ENCODE measurements at places on chromosomes 11 and 22.
A peak's percentile ranks its signal among the peaks of the same experiment; 100 is the strongest.

DNA sequence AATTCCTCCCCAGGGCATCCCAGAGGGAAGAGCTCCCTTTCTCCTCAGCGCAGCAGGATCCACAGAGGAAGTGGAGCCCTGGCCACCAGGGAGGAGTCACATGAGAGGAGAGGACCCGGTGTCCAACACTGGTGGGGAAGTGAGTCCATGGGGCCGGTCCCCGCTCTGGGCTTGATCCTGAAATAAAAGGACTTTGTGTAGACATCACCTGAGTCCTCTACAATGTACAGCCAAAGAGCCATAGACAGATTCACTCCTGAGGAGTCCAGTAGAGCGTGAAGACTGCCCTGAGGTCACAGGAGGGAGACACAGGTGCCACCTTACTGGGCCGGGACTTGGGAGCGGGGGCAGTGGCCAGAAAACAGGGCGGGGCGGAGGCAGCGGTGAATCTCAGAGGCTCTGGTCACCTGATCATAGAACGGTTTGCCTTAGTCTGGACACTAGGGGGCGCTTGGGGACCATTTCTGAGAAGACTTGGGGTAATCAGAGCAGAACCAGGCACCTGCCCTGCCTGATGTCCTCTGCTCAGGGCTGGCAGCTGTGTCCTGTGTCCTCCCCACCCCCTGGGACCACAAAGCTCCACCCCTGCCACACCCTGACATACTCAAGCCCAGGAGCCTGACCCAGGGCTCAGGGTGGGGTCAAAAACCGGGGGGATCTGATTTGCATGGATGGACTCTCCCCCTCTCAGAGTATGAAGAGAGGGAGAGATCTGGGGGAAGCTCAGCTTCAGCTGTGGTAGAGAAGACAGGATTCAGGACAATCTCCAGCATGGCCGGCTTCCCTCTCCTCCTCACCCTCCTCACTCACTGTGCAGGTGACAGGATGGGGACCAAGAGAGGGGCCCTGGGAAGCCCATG is 112.7 kb downstream of the VPREB1 start:
- DNase-seq = peak; percentile 63

DNA sequence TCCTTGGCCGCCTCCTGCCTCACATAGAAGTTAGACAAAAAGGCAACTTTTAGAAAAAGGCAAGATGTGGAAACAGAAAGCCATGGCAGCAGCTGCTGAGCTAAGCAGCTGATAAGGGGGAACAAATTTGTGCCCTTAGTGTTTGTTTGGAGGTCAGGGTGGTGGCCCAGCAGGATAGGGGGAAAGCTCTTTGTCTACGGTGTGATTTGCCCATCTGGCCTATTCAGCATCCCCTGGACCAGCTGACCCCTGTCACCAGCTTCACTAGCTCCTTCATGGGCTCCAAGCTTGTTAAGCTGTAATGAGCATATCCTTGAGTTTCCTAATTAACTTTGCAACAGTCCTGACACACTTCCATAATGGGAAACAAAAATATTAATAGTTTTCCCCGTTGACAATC is 5.9 kb upstream of the ME3 start:
- DNase-seq = no peak

- no peak for DNase-seq
Observed at GRCh38 chr22:47582067-47582466, 819.6 kb downstream of the TBC1D22A start.

GRCh38 chr11:10823152-10823579 is 14.4 kb upstream of the EIF4G2 start:
- DNase-seq = no peak

GRCh38 chr11:77851503-77851902 is 30.6 kb downstream of the AAMDC start:
- no peak for DNase-seq

GRCh38 chr22:35539487-35539886 is 1.1 kb upstream of the RASD2 start:
- no peak for DNase-seq

GRCh38 chr11:122308226-122308625 is 192.2 kb upstream of the BLID start:
- no peak for DNase-seq

- DNase-seq = peak; percentile 11
Observed at GRCh38 chr11:46918083-46918787, at the start of gene LRP4. Gene LRP4, minus strand, starts transcription at chr11:46918550. Its CDS starts 171 bp downstream, at chr11:46918379.

DNA sequence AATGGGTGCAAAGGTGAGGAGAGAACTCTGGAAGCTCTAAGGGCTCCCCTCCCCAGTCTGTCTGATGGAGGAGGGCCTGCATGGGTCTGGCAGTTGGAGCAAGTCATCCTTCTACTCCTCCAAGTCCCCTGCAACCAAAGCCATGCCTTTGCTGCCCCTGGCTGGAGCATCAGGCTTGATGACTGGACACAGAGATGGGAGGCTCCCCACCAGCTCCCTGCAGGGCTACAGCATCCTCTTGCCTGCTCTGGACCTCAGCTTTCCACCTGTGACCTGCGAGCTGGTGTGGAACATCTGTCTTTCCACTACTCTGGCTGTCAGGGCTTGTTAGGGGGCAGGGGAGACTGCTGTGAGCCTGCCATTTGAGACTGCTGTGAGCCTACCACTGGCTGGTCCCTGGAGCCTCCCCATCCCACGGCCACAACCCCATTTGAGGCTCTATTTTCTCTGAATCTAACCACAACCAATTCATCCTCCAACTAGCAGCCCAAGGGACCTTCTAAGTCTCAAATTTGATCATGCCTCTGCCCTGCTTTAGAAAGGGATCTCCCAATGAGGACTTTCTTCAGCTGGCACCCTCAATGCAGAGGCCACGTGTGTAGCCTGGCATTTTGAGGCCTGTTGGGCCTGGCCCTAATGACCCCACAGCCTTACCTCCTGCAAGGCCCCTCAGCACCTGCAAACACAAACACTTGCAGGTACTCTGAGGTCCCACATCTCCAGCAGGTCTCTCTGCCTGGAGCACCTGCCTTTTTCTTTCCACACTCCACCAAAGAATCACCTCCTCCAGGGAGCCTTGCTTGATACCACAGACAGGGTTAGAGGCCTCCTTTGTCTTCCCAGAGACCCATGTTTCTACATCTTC is 9.9 kb downstream of the P2RY6 start:
- DNase-seq = no peak

DNA sequence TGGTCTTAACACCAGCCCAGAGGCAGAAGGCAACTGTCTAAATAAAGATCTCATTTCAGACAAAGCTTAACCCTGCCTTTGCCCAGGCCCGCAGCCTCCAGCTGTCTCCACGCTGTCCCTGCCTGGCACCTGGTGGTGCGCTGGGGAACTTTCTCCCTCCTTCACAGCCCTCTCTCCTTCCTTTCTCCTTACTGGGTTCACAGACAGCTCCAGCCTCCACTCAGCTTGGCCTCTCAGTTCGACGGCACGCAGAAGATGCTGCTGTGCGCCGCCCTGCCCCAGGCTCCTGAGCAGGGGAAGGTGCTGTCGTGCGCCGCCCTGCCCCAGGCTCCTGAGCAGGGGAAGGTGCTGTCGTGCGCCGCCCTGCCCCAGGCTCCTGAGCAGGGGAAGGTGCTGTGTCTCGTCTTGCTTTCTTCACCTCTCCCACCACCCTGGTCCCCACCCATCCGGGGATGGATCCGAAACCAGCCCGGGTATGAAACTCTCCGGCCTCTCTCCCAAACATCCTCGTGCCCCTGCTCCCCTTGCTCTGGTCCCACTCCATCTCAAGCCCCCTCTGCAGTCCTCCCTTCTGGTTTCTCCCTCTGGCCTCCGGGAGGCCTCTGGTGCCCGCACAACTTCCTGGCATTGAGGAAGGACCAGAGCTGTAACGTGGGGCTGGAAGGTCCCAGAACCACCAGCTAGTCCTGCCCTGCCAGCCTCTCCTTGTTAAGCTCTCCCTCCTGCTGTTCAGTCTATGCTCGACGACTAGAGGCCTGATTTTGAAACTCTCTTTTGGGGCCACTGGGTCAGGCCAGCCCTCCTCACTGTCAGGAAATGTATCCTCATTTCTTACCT is 22.9 kb upstream of the JAM3 start:
- DNase-seq = no peak

- no peak for DNase-seq
Observed at GRCh38 chr22:24185001-24185500, 3.8 kb downstream of the SUSD2 start.

DNA sequence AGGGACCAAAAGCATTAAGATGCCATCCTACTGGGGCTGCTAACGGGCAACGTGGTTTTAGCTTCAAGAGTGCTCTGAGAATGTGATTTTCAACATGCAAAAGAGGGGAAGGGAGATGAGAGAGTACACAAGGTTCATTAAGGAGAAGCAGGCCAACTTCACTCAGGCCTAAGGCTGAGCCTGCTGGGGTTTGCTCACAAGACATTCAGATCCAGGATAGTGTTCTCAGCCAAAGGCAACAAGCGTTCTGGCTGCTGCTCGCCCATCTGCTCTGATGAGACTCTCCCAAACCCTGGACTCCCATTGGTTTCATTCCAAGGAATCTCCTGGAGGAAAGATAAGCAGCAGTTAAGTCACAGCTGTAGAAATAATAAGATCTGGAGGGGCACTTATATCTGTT is 23.6 kb upstream of the UPB1 start:
- no peak for DNase-seq

- no peak for DNase-seq
Observed at GRCh38 chr11:72578566-72578965, 95.7 kb downstream of the PDE2A start.

DNA sequence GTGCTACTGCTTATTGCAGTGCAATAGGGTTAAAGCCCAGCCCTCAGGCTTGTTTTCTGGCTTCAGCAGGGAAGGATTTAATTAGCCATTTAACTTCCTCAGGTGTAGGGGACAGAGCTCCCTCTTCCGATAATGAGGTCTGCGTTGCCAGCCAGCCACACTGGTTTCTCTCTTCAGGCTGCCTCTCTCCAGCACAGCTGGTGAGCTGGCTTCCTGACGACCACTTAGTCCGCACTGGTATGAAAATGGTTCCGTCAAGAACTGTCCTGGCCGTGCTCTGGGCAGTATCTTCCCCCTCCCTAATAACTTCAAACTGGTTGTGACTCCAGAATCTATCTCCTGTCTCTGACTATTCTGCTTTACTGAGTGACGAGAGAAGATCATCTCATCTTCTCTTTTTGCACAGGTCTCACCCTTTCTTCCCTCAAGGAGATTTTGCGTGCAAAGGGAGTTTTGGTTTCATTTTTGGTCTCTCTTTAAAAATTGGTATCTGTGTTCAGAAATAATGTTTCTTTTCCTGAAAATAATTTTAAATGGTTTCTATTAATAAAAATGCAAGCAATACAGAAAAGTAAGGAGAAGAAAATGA is 49.2 kb downstream of the CNTN5 start:
- no peak for DNase-seq

GRCh38 chr11:80626721-80627120 is 1185.9 kb upstream of the TENM4 start:
- DNase-seq = no peak

GRCh38 chr11:32196137-32196536 is 105.3 kb downstream of the RCN1 start:
- no peak for DNase-seq

- peak; percentile 33 for DNase-seq
Observed at GRCh38 chr11:112321501-112322172, 61.0 kb upstream of the PLET1 start.

- no peak for DNase-seq
Observed at GRCh38 chr11:1883346-1884302, 8.1 kb downstream of the PRR33 start.

GRCh38 chr22:36197514-36198146 is 4.0 kb downstream of the APOL4 start:
- DNase-seq = peak; percentile 15

DNA sequence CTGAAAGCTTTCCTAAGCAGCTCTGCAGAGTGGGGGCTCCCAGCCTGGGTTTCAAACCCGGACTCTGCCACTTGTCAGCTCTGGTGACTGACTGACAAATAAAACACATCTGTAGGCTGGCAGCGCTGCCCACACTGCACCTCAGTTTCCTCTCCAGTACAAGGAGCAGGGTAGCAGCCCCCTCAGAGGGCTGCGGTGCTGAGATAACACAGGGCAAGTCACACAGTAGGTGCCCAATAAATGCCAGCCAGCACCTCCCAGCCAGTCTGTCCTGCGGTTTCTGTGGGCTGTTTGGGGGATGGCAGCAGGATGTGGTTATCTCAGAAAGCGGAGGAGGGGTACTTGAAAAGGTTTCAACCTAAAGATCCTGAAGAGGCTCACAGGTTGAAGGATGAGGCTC is 1.5 kb downstream of the SYT12 start:
- DNase-seq = no peak

DNA sequence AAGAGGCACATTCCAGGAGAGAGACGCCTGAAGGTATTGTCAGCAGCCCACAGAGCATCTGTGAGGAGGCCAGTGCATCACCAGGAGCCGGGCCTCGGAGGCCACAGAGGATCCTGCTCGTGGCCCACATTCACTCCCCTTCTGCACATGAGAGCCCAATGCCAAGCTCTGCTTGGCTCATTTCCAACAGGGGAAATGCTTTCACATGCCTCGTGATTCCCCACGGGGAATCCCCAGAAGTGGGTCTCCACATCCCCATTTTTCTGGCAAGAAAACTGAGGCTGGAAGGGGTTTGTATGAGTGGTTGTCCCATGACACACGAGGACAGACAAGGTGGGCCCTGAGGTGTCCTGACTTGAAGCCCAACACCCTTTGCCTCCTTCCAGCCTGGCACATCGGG is 34.4 kb downstream of the TP53I11 start:
- peak; percentile 27 for DNase-seq

- DNase-seq = peak; percentile 68
Observed at GRCh38 chr11:36467012-36467411, 43.1 kb downstream of the TRAF6 start.

GRCh38 chr11:119175493-119176077 is 7.1 kb downstream of the NLRX1 start:
- DNase-seq = no peak

DNA sequence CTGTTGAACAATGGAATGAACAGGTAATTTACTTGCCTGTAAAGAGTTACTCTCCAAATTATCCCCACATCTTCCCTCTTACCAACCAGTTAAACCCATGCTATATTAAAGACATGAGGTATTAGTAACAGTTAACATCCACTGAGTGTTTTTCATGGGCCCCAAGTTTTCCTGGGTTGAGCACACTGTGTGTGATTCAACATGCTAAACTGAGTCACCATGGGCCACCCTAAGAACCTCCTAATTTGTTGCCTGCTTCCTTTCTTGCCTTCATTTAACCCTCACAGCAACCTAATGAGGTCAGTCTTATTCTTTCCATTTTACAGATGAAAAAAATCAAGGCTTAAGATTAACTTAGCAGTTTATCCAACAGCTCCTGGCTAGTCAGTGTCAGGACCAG is 51.0 kb downstream of the GALNT18 start:
- DNase-seq = no peak

All from inflammatory macrophage treated with lipopolysaccharide for 1 hour (primary cell).